ENCODE measurements at places on chromosomes 12 and 14.

GRCh38 chr12:114944736-114945135, 260.8 kb upstream of the TBX3 start:
- DNase-seq, result no peak

DNA sequence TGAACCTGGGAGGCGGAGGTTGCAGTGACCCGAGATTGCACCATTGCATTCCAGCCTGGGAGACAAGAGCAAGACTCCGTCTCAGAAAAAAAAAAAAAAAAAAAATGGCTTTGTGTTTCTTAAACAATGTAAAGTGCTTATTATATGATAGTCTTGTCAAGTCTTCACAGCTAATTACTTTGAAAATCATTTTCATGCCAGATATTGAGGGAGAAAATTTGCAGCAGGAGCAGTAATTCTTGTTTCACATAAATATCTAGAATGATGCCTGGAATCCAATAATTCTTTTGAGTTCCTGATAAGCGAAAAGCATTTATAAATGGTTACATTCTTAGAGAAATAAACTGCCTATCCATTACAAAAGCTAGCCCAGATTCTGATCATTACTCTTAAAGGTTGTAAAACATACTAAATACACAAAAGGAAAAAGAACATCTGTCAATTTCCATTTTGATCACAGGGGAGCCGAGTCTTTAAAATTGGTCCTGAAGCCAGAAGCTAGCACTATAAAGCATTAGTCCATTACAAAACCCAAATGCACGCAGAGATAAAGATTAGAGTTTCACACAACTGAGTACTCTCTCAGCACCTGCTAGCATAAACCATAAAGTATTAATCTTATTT, 50.3 kb downstream of the IFT81 start:
- no peak for DNase-seq

DNA sequence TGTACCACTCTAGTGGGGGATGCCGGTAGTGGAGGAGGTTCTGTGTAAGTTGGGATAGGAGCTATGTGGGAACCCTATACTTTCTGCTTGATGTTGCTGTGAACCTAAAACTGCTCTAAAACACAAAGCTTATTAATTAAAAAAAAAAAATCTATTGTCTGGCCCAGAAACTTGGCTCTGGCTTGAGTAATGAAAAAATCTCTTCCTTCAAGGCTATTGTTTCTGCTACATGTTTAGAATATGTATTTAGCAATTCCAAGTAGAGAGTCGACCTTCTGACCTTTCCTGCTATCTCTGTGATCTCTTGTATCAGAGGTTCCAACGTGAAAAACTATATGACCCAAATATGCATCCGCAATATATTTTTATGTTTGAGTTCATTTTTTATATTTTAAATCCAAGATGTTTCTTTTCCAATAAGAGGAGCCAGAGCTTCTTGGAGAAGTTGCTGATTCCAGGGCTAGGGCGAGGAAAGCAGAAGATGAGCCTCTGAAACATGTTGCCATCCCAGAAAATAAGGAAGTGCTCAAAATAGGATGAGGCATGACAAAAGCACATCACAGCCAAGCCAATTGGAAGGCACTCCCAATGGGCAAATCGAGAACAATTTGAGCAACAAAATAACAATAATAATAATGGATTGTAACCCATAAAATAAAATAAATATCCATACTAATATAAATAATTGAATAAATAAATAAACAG, 184.6 kb upstream of the TMEM260 start:
- no peak for DNase-seq

DNA sequence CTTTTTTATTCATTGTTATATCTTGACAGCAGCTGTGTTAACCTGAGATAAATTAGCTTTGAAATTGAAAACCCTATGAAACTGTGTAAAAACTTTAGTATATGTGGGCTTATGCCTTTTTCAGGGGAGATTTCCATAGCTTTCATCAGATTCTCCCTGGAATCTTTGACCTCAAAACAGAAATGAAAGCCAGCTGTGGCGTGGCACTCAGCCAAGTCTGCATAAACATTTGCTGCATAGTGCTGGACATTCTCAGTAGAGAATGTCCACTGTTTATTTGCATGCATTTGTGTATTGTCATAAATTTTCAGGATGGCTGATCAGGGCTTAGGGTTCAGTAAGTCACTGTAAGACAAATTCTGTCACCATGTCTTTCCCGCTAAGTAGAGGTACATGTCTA, 115.3 kb upstream of the NAP1L1 start:
- DNase-seq, result no peak

- DNase-seq, result no peak
These were observed 89.0 kb upstream of the BCL11B start for GRCh38 chr14:99360774-99361595.

- no peak for DNase-seq
These were observed 72.8 kb upstream of the RBM19 start for GRCh38 chr12:114038962-114039361.

- peak; percentile 17 for DNase-seq
These were observed 704.3 kb upstream of the FLRT2 start for GRCh38 chr14:84825481-84826251.

- DNase-seq, result no peak
These were observed 6.9 kb downstream of the GCH1 start for GRCh38 chr14:54895683-54896082.

DNA sequence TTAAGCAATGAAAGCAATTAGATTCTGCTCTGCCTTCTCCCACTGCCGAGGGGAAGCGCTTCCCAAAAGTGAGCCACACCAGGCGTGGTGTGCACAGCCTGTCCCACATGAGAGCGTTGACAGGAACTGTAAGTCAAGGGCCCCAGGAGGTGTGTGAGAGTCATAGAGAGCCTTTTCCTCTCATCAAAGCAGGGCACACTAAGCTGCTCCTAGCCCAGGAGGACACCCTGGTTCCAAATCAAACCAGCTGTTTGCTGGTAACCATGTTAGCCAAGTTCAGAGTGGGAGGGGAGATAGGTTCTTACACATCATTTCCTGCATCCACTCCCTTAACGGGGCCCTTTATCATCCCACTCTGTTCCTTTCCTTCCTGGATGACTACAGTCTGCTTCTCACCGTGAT, 98.3 kb downstream of the SPTSSA start:
- no peak for DNase-seq

GRCh38 chr12:111203969-111204368, 164.9 kb downstream of the PHETA1 start:
- DNase-seq, result no peak

Measured in right hindlimb (tissue), 1 donor.